ENCODE measurements at places on chromosomes 16 and 17.

- no peak for DNase-seq
Measured at GRCh38 chr16:1920727-1921171, 2.5 kb upstream of the HS3ST6 start.

- DNase-seq: peak; percentile 9
Measured at GRCh38 chr17:72658675-72659074, 433.8 kb downstream of the SLC39A11 start.

GRCh38 chr17:1561420-1562175, 994 bp downstream of the PITPNA start:
- peak; percentile 21 for DNase-seq

- no peak for DNase-seq
Measured at GRCh38 chr16:73447846-73448245, 399.9 kb upstream of the ZFHX3 start.

GRCh38 chr16:58256108-58256507, 38.7 kb downstream of the PRSS54 start:
- DNase-seq: no peak

All from M059J (cell line).